Activated T-cell treated with anti-CD3 and anti-CD28 coated beads, Interleukin-2, amount 50 U/mL, for 1 hour (primary cell): ENCODE measurements at places on chromosomes 7 and 10.

DNA sequence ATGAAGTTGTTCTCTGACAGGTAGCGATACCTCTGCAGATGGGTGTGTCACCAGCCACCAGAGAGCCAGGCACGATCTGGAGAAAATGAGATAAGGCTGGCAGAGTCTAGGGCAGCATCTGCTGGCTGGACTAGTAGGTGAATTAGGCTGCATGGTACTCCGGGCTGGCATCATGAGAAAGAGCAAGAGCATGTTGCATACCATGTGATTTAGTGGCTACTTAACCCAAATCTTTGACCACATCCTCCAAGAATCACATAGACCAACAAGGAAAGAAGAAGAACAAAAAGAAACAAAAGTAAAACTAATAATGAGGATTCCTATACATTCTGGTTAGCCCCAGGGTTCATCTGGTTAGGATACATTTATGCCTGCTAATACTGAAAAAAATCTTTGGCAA, 23.4 kb upstream of the FAM170B start:
- no peak for DNase-seq

- no peak for DNase-seq
Observed at GRCh38 chr7:21730399-21730798, 187.6 kb downstream of the DNAH11 start.

DNA sequence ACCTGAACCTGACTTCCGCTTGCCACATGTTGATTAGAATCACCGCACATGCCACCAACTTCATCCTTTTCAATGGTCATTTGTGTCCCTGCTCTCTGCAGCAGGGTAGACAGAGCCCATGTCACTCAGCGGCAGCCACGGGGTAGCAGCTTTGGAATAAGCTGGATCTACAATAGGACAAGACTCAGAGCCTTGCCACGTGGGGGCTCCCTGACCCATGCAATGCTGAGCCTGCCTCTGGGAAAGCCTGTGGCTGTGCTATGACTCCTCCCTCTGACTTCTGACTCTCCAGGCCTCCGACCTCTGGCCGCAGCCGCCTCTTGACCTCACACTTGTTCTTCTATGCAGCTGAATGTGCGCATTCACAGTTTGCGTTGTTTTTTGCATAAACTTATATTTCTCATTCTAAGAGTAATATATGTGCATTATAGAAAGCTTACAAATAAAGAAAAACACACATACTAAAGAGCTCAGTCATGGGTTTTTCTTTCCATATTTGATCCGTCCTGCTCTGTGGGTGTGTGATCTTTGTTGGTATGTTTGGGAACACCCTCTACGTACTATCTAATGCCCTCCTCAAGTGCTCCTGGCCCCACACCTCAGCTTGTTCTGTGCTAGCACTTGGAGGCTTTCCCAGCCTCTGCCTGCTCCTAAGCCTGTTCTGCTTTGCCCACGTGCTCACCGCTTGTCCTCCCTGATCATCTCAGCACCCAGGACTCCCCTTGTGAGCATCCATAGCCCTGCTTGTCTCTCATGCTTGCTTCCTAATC, 198.0 kb upstream of the MKI67 start:
- no peak for DNase-seq

DNA sequence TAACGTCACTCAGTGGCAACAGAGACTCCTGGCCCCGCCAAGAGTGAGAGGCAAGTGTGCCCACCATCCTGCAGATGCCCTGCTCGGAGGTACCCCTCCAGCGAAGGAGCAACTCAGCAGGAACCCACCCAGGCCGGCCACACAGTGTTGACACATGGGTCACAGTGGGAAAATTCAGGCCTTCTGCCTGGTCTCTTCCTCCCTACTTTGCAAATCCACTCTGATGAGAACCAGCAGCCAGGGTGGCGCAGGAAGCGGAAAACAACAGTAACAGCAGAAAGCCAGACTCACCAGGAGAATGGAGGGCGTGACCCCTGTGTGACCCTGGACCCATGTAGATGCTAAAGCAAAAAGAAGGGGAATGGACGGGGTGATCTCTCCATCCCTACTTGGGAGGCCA, 53.8 kb downstream of the CTBP2 start:
- DNase-seq = no peak

GRCh38 chr10:3476640-3477448, 304.3 kb upstream of the PITRM1 start:
- DNase-seq = no peak

DNA sequence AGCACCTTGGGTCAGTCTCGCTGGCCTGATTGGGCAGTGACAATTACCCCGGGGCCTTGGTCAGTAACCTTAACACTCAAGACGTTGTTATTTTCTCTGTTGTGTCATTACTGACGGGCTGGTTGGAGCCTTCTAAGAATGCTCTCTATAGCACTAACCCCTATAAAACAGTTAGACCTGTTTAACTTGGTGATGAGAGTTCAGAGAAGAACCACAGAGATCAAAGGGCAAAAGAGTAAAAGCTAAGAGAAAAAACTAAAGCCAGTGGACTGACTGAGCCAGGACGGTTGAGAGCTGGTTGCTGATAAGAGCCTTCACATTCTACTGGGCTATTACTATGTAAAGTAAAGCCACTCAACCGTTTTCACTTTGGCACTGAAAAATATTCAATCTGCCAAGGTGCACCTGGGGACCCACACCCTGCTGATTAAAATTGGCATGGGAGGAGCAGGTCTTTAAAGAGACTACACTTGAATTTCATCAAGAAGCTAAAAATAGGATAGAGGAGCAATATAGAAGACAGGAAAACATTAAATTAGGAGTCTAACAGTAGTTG, 13.6 kb upstream of the ITGB1 start:
- no peak for DNase-seq

- DNase-seq = no peak
Observed at GRCh38 chr7:19713676-19714075, 4.8 kb upstream of the POLR1F start.

- no peak for DNase-seq
Observed at GRCh38 chr10:132146271-132146671, 40.5 kb upstream of the DPYSL4 start.

GRCh38 chr10:3173171-3173878, 743 bp upstream of the PITRM1 start:
- no peak for DNase-seq

GRCh38 chr7:23294549-23295400, 4.4 kb upstream of the MALSU1 start:
- DNase-seq = no peak

- DNase-seq = no peak
Observed at GRCh38 chr7:141409801-141410329, 141.3 kb upstream of the AGK start.

- no peak for DNase-seq
Observed at GRCh38 chr7:121054925-121055324, 66.4 kb downstream of the CPED1 start.

GRCh38 chr7:55651057-55651456, 78.8 kb upstream of the VOPP1 start:
- DNase-seq = no peak

- DNase-seq = no peak
Observed at GRCh38 chr7:28465697-28466096, 53.4 kb downstream of the CREB5 start.

GRCh38 chr7:113394856-113395255, 276.5 kb upstream of the SMIM30 start:
- DNase-seq = no peak

- no peak for DNase-seq
Observed at GRCh38 chr7:123836656-123837055, 8.3 kb upstream of the HYAL4 start.

GRCh38 chr7:74479961-74480829, 26.5 kb downstream of the GTF2IRD1 start:
- no peak for DNase-seq

- DNase-seq = peak; percentile 20
Observed at GRCh38 chr10:58152673-58153263, 114.9 kb downstream of the IPMK start.

GRCh38 chr10:59337201-59337652, 25.1 kb downstream of the FAM13C start:
- no peak for DNase-seq

DNA sequence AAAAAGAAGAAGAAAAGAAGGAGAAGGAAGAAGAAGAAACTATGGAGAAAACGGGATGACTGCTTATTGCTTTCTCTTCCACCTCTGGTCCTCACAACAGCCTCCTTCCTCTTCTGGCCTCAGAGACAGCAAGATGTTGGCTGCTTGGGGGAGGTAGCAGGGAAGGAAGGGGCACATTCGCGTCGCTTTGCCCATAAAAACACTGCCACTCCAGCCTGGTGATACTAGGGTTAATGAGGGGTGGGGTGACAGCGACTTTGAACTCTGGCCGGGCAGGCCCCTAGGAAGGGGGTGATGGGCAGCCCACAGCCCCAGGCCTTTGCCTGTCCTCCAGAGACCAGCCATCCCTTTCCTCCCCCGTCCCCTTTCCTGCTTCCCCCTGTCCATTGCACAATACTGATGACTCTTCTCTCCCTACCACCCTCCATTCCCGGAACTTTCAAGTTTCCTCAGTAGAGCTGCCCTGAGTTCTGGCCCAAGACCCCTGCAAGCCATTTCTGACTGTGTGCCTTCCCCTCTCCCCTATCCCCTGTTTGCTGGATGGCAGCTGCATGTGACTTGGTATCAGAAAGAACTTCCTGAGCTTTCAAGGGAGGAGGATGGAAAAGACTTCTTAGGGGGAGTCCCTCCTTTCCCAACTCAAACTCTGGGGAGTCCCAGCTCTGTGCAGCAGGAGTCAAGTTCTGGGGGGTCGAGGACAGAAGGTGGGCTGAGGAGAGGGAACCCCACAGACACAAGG, 2.2 kb upstream of the CUEDC2 start:
- no peak for DNase-seq

DNA sequence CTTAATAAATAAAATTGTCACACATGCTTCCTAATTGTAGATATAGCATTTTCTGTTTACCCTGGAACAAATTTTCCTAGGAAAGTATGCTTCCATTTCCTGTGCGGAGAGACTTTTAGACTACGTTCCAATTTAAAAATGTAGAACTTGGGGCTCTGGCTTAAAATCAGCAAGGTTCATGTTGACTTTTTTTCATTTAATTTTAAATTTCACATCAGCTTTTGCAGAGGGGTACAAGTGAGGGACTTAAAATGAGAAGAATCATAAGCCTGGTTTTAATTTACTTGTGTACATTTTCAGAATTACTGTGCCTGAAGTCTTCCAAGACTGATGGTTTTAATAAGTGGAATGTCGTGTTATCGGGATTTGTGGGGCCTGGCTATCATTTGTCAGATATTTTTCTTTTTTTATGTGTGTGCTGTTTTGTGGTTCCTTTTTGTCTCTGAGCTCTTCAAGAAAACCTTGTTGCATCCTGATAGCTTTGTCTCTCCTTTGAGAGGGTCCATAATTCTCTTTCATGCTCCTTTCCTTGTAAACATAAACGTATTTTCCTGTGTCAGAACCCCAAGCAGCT, 8.8 kb upstream of the ATRNL1 start:
- DNase-seq = no peak

GRCh38 chr7:139769761-139770160, 8.0 kb downstream of the HIPK2 start:
- no peak for DNase-seq

DNA sequence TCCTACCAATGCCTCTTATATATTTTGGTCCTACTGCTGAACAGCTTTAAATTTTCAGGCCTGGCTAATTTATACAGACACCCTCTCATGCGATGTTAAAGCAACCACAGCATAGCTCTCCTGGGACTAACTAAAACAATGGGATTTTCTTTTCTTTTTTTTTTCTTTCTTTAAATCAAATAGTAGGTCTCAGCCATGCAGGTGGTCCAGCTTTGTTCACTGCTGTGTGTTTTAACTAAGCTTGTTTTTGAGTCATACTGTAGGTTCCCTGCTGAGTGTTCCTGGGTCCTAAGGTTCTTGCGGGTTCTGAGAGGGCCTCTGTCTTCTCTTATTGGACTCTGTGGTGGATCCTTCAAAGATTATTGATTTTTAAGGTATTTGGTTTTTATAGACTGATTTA, 113.1 kb upstream of the SORCS1 start:
- no peak for DNase-seq

- DNase-seq = no peak
Observed at GRCh38 chr7:133562621-133563020, 309.7 kb downstream of the EXOC4 start.

DNA sequence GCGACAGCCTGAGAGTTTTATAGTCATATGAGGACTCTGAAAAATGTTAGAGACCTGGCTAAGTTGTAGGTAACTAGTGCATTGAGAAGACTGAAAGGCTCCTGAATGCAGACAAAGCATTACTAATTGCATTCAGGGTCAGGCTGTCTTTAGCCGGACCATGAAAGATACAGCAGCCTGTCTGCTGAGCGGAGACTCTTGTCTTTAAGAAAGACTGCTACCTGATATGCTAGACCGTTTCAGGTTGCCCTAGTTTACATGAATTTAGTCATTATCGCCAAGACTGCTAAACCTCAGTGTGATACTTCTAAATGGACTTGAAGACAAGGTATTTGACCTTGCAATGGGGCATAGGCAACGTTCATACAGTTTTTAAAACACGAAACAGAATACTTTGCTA, 81.2 kb downstream of the BMPR1A start:
- DNase-seq = no peak

GRCh38 chr10:99339563-99340047, 10.4 kb downstream of the CNNM1 start:
- no peak for DNase-seq

GRCh38 chr7:86930554-86931307, 128.7 kb downstream of the ELAPOR2 start:
- DNase-seq = no peak

DNA sequence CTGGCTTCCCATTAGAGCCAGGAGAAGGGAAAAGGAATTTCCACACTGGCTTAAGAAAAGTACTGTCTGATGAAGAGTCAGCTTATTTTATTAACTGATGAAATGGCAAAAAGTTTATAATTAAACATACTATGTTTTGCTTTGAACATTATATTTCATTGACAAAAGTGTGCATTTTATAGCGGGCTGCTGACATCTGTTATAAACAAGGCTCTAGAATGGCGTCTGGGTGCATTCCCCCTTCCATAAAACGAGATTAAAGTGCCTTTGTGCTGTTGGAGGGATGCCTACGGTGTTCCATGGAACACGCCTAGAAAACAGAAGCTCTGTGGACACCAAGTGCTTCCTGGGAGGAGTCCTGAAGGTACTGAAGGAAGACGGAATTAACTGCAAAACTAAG, 220.2 kb downstream of the SNX10 start:
- no peak for DNase-seq

GRCh38 chr10:34575882-34576281, 239.2 kb downstream of the PARD3 start:
- DNase-seq = no peak

DNA sequence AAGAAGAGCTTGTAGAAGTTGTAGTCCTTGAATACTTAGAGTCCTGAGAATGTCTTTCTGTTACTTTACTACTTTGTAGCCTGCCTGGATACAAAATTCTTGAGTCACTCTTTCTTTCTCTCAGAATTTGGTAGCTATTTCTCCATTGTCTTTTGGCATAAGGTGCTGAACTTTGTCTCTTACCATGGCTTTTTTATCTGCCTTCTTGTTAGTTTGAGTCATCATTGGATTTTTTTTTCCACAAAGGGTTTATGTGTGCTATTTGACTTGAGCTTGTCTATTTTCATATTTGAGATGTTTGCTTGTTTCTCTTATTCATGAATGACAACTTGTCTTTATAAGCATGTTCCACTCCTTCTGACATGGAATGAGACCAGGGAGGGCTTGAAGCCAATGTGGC, 74.5 kb upstream of the EXOC6 start:
- no peak for DNase-seq

GRCh38 chr10:99497343-99498025, 35.3 kb upstream of the NKX2-3 start:
- no peak for DNase-seq
